Neural crest cell (in vitro differentiated cells): ENCODE measurements at places on chromosomes 11 and 22. TPM values are rescaled to one million over a fixed set of nuclear protein-coding genes. Genes with fewer than 3 reads are reported as not detected.

DNA sequence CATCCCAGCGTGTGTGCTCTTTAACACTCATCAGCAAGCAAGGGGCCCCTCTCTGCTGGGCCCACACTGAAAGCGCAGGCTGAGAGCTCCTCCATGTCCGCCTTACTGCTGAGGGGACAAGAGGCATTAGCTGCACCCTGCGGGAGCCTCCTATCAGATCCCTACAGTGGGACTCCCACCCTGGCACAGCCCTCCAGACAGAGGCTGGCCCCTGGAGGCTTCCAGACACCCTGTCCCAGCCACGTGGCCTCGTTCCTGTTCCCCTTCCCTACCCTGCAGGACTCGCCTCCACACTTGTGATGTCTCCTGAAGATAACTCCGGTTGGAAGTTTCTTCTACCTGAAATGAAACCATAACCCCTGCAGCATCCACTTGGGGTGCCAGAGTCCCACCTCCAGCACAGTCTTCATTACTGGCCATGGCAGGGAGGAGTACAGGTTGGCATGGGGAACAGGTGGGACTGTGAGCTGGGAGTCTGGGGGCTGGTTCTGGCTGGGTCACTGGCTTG is 5.0 kb upstream of the SH3BP1 start:
- no peak for DNase-seq

GRCh38 chr11:99592266-99592665 is 571.5 kb downstream of the CNTN5 start:
- no peak for DNase-seq

- DNase-seq, result no peak
These were observed 62.0 kb upstream of the UCP3 start for GRCh38 chr11:74070723-74071492.

Gene GLYATL1B
- total RNA-seq, result not detected in 2 replicates

Gene APOA1
- 0.80 and 0.96 TPM in 2 replicates for total RNA-seq
